ENCODE measurements at places on chromosomes 5 and 9.

DNA sequence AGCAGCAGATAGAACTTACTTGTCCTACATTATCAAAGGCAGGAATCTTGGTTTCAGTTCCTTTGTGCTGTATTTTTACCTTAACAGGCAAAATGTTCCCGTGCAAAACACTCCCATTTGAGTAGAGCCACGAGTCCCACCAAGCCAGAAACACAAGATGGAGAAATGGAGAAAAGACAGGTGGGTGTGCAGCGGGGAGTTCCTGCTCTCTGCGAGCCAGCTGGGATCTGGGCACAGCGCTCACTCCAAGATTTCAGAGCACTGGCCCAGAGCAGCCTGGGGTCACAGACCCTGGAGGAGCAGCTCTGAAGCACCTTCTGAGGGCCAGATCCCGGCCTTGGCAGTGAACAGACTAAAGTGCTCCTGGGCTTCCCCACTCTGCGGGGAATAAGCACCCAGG lies 2.9 kb downstream of the UCK1 start:
- DNase-seq: no peak

- DNase-seq: no peak
Measured at GRCh38 chr5:53571403-53571802, 11.0 kb downstream of the NDUFS4 start.

DNA sequence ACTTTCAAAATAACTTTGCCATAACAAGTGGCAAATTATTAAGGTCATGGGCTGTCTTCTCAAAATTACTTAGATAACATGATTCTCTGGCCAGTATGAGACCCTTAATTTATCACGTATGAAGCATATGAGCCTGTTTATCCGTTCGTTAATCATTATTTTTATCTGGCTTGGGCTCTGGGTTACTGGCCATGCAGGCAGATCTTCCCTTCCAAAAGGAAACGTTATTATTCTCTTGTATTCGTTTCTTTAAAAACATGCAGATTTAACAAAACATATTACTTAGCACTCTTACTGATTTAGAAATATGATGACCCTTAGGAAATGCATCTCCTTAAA lies 148.6 kb downstream of the DOCK8 start:
- no peak for DNase-seq

- DNase-seq: no peak
Measured at GRCh38 chr5:2894316-2894715, 142.8 kb upstream of the IRX2 start.

GRCh38 chr9:137740312-137740711 lies 121.5 kb downstream of the EHMT1 start:
- DNase-seq: no peak

DNA sequence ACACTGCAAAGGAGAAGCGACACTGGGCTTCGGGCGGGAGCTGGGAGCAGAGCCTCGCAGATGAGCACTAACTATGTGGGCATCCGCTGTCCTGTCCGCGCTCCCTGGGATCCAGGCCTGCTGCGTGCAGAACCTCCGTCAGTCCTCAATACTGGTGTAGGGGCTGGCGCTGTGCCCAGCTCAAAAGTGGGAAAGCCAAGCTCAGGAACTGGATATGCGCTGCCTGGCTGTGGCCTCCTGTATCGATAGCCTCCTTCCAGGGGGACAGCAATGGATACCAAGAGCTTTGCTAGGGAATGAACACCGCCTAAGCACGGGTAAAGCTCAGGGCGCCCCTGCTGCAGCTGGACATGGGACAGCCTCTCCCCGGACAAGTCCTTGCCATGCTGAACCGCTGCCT lies 270.4 kb downstream of the NSG2 start:
- DNase-seq: no peak

DNA sequence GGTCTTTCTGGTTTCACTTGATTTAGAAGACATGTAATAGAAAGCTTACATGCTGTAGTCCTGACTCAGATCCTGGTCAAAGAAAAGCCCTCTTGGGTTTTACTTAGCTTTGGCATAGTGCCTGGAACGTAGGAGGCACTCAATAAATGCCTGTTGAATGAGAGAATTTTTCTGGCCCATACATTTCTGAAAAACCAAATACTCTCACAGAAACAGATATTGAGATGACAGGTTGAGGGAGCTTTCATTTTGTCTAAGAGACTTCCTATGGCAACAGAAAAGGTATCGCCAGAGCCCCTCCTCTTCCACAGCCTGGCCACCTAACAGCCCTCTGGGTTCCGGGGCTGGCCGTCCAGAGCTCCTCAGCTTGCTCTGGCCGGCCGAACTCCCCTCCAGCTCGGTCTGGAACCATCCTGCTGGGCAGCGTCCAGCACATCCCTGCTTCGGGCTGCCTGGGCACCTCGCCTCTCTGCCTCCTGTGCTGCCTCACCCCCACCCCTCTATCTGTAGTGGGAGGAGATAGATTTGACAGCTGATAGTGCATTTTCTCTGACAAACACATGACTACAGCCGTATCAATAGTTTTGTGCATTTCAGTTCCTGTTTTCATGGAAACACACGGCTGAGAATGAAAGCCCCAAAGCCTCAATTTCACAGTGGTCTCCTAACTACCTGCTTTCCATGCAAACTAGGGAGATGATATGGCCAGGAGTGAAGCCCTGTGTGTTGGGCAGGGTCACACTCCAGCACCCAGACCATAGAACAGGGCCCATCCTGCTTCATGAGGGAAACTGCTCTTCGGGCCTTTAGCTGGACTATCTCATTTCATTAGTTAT lies 1.1 kb downstream of the IL4 start:
- peak; percentile 17 for DNase-seq

DNA sequence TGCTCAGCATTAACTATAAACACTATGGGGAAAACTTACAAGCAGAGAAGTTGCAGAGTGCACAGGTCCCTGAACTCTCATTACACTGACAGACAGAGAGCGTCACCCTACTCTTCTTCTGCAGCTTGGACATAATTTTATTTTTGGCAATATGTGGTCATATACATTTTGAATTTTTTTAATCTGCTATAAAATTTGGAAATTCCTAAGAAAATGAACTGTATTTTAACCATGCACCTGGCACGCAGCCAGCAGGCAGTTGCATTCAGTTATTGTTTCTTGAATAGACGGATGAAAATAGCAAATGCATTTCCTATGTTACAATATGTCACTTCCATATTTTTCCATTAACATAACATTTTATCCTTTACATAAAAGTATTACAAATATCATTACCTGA lies 100.2 kb downstream of the SLC25A46 start:
- DNase-seq: no peak

- DNase-seq: no peak
Measured at GRCh38 chr9:73183917-73184861, 32.5 kb downstream of the ANXA1 start.

Measured in CD4-positive, alpha-beta T cell treated with Interleukin-1 beta for 1 hour (primary cell).